ENCODE measurements at places on chromosomes 16 and 17.

- DNase-seq, result peak; percentile 24
Measured at GRCh38 chr16:51888016-51888415, 658.9 kb downstream of the TOX3 start.

DNA sequence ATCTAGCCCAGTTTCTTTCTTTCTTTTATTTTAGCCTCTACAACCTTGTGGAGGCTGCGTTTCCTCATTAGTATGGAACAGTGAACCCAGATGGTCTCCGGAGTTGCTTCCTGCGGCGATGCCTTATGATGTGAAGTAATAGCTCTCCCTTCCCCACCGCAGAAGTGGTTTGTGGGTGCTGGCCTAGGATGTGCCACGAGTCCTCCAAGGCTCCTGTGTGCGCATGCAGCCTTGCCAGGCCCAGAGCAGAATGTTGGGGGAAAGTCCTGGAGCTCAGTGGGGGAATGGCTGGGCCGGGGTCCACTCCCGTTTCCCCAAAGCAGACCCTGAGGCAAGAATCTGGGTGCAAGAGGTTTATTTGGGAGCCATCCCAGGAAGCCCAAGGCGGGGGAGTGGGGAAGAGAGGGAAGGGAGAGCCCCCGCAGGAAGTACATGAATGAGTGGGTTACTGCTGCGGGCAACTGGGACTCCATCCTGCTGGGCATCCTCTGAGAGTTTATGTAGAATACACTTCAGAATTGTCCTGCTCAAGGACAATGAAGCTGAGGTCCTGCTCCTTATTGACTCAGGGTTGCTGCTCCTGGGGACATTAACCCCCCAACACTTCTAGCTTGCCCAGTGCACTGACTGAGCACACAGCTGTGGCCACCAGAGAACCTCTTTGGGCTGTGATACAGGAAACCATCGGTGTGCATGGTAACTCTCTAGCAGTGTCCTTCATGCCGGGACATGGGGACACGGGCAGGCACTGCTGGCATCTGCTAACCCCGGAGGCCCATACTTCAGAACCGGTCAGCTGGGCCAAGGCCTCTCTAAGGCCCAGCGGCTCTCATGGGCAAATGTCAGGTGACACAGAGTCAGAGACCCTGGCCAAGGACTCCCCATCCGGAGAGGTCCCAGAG is 3.7 kb upstream of the HCRT start:
- no peak for DNase-seq

GRCh38 chr16:13005721-13006247 is 104.4 kb downstream of the SHISA9 start:
- no peak for DNase-seq

DNA sequence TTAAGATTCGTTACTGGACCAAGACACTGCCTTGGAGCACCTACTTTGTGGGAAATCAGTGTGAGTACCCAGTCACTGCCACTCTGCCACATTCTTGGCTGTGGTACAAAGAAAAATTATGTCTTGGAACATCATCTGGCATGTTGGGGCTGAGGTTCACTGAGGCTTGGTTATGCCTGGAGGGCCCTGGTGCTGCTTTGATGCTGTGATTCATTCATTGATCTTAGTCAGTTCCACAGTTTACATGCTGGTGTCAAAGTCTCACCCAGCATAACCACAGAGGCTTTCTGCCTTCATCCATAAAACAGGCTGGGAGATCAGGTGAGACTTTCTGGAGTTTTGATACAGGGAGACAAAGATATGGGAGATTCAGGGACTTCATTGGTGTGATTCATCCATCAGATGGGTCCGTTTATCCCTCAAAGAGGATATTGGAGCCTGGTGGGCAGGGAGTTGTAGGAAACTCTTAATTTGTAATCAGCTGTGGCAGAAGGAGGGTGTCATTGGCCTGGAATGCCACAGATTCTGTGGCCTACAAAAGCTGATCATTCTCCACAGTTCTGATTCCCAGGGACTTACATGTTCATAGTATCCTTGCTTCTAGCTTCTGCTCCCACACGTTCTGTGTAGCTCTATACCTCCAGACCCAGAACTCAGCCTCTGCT is 322.5 kb downstream of the PMP22 start:
- peak; percentile 67 for DNase-seq

DNA sequence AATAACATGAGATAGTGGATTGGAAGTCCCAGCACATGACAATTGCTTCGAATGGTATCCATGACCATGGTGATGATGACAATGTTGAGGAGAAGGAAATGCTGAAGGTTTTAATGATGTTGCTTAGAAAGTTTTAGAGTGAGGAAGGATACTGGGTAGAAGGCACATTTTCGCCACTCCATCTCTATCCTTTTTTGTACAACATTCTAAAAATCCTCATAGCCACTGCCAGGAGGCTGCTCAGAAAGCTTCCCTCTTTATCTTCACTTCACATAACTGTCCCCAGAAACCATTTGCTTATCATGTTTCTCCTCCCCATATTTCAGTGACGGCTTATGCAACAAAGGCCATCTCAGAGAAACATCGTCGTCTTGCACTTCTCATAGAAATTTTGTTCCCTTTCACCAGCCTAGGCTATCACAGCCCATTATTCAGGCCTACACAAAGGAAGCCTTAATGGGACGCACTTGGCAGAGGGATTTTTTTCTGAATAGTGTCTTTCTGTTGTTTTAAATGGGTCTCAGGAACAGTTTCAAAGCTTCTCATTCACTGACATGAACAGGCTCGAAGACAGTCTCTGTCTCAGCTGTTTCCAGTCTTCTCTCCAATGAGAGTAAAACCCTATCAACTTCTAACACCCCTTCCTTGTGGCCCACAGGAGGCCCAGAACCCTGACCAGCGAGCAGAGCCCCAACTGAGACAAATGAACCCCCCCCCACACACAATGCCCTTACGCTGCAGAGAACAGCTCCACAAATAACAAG is 506.7 kb downstream of the HAPSTR1 start:
- no peak for DNase-seq

DNA sequence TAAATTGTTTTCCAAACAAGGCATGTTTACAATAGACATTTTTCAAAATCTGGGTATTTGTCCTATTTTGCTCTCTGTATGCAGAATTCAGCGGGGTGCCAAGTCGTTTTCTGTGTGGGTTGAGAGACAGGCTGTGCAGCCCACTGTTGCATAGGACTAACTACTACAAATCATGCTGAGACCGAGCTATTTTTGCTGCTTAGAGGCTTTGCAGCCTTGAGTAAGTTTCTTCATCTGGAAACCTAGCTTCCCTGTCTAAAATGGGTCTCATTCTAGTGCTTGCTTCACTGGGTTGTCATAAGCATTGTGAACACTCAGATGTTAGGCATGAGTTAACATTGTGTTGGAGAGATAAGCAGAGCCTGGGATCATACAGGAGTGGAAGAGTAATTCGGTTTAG is 1.3 kb downstream of the PRPSAP2 start:
- DNase-seq, result no peak

- DNase-seq, result no peak
Measured at GRCh38 chr17:81277421-81277820, 17.7 kb downstream of the SLC38A10 start.

DNA sequence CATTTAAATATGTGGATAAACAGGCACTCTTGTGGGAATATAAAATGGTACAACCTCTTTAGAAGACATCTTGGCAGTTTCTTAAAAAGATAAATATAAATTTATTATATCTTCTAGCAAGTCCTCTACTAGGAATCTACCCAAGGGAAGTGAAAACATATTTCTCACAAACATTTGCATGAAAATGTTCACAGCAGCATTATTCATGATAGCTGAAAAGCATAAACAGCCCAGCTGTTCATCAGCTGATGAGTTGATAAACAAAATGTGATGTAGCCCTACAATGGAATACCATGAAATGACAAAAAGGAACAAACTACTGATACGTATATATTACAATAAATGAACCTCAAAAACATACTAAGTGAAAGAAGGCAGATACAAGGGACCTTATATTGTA is 12.0 kb downstream of the DGKE start:
- no peak for DNase-seq

DNA sequence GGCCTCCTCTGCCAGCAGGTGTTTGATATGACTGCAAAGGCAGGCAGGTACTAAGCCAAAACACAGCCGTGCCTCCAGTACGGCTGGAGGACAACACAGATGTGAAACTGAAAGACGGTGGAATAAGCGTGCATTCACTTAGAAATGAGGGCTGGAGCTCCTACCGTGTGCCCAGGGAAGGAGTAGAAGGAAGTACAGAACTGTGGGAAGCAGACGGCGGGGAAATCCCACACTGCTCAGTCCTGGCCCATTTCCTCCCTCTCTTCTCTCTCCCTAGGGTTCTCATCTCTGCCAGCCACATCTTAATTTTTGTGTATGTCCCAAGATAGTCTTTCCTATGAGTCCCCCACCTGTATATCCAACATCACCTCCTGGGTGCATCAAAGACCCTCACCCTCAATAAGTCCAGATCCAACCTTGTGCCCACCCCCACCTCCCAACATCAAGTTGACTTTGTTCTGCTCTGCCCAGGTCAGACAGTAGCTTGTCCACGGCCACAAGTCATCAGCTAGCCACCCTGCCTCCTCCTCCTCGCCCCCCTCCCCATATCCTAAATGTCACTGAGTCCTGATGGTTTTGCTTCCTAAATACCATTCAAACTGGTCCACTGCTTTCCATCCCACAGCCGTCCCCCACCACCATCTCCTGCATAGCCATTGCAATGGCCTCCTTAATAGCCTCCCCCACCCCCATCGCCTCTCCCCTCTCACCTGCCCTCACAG is 77.1 kb upstream of the RPL38 start:
- DNase-seq, result no peak

GRCh38 chr16:20897253-20897897 is 2.8 kb downstream of the DCUN1D3 start:
- DNase-seq, result no peak

GRCh38 chr17:70024253-70024652 is 50.8 kb upstream of the KCNJ16 start:
- DNase-seq, result no peak

DNA sequence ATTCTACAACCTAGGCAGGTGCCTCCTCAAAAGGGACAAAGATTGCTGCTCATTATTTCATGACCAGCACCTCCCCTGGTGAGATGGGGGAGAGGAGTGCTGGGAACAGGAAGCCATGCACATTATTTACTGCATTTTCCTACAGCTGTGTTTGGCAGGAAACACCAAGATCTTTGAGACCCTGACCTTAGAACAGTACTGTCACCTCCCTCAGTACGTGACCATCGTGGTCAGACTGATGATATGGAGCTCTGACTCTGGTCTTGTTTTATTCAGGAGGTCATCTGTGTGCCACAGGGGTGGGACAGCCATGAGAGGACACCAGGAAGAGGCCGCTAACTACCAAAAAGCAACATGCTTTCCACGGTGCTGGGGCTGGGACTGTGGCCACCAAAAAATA is 37.4 kb downstream of the USP22 start:
- DNase-seq, result no peak

GRCh38 chr17:56815711-56816110 is 18.0 kb downstream of the C17orf67 start:
- no peak for DNase-seq

DNA sequence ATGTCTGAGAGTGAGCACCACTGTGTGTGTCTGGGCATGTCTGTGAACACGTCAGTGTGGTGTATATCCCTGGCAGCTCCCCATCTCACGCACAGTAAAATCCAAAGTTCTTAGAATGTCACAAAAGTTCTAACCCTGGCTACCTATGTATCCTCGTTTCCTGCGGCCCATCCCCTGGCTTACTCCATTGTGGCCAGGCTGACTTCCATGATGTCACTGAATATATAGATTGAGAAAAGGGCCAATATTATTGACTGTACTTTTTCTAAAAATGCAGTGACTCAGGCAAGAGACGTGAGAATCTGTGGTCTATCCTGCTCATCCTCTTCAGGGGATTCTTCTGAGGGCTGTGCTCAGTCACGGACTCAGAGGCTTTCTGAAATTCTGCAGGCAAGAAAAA is 963 bp upstream of the METTL22 start:
- no peak for DNase-seq

DNA sequence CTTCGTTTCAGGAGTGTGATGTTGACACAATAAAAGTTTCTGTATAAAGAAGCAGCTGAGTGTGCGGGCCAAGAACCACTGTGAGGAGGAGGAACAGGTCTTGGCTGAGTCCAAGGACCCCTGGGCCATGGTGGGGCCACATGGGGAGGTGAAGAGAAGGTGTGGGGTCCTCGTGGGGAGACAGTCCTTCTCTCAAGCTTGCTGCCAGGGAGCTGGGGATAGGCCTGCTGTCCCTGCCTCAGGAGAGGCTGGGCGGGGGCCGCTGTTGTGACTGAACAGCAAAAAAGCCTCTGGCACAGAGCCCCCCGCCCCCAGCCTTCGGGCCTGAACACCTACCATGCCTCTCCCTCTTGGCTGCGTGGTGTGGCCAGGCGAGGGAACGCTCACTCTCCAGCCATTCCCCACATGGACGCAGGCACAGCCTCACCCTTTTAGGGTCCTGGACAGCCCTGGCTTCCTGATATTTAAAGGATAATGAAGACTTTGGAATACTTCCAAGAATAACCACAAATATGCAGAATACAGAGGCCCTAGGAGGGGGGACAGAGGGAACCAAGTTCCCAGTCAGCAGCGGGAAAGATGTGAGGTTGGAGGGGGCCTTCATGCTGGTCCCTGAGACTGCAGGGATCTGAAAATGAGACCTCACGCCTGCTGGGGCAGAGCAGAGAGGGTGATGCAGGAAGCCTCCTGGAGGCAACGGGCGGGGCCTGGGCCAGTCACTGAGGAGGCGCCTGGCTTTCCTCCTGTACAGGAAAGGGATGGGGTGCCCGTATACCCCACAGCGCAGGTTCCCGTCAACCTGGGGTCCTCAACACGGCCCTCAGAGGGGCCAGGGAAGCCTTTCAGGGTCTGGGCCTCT is 100.0 kb upstream of the CREBBP start:
- peak; percentile 32 for DNase-seq

- no peak for DNase-seq
Measured at GRCh38 chr16:88651276-88651988, 579 bp upstream of the CYBA start.

GRCh38 chr17:56896217-56896967 is 17.5 kb downstream of the TRIM25 start:
- no peak for DNase-seq

GRCh38 chr17:40371261-40371929 is 6.9 kb upstream of the GJD3 start:
- no peak for DNase-seq

- no peak for DNase-seq
Measured at GRCh38 chr17:49862781-49863331, 15.0 kb upstream of the TAC4 start.

GRCh38 chr16:24971718-24972117 is 43.5 kb downstream of the ARHGAP17 start:
- DNase-seq, result no peak

- no peak for DNase-seq
Measured at GRCh38 chr16:84020353-84020752, 22.2 kb downstream of the SLC38A8 start.

DNA sequence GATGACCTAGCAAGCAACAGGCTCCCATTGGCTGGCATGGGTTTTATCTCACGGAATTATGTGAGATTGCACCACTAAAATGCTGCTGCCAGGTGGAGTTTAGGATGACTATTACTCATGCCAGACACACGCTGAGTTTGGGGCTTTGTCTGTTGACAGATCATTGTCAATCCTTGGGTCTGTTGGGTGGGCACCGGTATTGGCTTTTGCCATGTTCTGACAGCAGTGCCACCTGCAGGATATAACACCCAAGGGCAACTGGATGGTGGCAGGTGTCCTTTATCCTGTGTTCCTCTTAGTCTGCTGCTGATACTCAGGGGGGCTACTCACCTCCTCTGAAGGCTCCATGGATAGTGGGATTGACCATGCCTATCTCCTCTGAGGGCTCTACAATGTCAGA is 221.6 kb upstream of the DYNLRB2 start:
- no peak for DNase-seq
